H1 (cell line): ENCODE measurements at places on chromosomes 7 and 10.
A peak's percentile ranks its signal among the peaks of the same experiment; 100 is the strongest.

GRCh38 chr10:34480345-34480744, 334.8 kb downstream of the PARD3 start:
- no peak for DNase-seq

DNA sequence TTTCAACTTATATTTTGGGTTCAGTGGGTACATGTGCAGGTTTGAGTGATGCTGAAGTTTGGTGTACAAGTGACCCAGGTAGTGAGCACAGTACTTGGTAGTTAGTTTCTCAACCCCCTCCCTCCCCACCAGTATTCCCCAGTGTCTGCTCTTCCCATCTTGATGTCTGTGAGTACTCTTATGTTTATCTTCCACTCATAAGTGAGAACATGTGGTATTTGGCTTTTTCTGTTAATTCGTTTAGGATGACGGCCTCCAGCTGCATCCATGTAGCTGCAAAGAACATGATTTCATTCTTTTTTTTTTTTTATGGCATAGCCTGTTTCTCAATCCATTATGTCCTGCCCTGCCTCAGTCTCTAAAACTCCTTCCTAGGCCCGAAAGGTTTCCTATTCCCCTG, 222.1 kb downstream of the WDR37 start:
- DNase-seq = no peak

DNA sequence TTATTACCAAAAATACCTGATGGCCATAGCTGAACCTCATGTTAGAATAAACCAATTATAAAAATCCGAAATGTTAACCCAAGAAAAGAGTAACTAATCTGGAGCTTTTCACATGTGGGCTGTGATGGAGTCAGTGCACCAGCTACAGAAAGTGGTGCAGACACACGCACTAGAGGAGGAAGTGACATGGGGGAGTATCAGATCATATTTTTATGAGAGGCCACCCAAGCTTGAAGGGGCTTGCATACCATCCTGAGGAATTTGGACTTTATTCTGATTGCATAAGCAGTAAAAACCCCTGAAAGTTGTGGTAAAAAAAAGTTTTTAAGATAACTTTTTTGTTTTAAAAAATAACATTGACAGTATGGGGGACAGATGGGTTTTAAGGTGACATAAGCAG, 1148.5 kb upstream of the CELF2 start:
- DNase-seq = no peak

GRCh38 chr10:116783011-116783655, 40.8 kb upstream of the HSPA12A start:
- no peak for DNase-seq

DNA sequence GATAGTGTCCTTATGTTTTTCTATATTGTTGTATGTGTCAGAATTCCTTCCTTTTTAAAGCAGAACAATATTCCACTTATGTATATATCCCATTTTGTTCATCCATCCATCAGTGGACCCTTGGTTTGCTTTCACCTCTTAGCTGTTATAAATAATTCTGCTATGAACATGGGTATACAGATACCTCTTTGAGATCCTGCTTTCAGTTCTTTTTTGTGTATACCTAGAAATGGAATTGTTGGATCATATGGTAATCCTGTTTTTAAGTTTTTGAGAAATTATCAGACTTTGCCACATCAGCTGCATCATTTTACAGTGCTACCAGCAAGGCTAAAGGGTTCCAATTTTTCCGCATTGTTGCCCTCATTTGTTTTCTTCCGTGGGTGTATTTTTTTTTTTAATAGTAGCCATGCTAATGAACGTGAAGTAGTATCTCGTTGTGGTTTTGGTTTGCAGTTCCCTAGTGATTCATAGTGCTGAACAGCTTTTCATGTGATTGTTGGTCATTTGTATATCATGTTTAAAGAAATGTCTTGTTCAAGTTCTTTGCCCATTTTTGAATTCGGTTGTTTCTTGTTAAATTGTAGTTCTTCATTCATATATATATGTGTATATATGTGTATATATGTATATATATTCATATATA, 87.8 kb downstream of the LCOR start:
- DNase-seq = no peak

DNA sequence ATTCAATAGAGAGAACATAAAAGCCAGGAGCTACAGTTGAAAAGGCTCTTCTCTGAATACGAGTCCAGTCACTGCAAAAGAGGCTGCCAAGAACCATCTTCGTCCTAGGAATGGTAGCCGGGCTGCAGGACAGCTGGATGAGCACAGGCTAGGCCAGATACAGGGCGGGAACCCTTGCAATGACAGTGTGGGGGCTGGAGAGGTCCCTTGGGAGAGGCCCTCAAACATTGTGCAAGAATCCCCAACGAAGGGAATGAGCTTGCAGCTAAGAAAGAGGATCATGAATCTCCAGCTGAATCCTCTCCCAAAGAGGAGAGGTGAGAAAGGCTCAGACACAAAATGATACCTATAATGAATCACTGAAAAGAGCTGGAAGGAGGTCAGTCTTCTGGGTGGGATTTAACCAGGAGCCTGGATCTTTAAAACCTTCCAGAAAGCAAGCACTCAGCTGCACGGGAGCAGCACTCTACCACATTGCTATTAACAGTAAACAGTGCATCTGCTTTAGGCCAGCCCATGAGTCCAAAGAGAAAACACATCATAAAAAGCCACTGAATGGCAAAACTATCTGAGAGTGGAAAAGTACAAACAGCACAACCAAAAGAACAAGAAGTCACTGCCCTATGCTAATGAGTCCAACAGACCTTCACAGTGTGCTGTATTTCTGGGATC, 287.9 kb downstream of the TNS3 start:
- no peak for DNase-seq

- no peak for DNase-seq
Observed at GRCh38 chr10:122814493-122814892, 31.2 kb downstream of the CUZD1 start.

DNA sequence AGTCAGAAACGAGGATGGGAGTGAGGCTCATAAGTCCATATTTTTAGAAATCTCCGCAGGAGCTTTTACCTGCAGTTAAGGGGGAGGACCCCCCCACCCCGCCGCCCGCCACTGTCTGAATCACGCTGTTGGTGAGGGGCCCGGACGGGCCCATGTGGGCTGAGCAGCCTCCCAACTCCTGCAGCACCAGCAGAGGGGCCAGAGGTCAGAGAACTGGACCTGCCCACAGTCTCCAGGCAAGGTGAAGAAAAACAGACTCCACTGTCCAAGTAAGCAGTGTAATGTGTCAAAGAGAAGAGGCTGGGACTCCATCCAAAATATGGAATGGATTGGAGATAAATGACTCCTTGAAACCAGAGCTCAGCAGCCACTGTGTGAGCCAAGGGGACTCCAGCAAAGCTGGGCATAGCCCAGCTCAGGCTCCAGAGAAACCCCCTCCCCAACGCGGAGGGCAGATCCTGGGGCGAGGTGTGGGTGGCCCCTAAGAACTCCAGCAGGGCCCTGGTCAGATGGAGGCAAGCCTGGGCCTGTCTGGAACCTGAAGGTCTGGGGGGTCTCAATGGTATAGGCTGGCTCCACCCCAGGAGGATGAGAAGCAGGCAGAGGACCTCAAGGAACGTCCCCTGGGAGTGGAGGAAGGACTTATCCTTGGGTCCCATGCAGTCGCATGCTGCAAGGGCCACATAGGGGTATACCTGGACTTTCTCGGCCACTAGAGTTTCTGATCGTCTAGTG, 128.5 kb upstream of the TNS3 start:
- DNase-seq = no peak

DNA sequence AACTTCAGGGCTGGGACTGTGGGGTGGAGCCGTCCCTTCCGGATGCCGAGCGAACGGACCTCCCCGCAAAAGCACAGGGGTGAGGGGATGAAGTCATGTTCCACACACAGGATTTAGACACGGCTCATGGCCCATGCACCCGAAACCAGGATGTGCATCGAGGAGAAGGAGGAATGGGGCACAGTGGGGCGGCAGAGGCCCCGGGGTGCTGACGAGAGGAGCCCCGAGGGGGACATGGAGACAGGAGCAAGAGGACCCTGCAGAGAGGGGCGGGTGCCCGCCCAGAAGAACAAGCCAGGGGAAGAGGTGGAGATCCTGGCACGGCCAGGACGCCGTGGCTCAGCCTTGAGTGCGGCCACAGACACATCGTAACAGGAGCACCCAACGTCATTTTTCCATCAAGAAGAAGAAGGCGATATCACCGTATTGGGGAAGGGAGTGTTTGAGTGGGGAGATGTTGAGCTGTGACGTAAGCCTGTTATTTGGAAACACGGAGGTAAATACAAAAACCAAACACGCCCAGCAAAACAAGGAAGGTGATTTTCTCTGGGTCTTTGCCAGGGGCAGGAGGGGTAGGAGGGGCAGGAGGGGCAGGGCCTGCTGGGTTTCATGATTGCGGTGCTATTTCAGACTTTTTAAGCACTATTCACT, 25.3 kb upstream of the FOXL3 start:
- no peak for DNase-seq

DNA sequence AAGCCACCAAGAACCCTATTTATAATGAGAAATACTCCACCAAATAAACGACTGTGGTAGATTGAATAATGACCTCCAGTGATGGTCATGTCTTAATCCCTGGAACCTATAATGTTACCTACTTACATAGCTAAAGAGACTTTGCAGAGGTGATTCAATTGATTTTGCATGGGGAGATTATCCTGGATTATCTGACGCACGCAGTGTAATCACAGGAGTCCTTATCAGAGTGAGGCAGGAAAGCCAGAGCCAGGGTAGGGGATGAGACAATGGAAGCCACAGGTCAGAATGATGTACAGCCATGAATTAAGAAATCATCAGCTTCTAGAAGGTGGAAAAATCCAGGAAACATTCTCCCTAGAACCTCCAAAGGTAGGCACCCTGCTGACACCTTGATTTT, 286.4 kb upstream of the SP4 start:
- no peak for DNase-seq

GRCh38 chr10:116270771-116271592, 2.0 kb downstream of the GFRA1 start:
- peak; percentile 69 for DNase-seq

- no peak for DNase-seq
Observed at GRCh38 chr7:112938863-112939573, 147.6 kb downstream of the GPR85 start.

DNA sequence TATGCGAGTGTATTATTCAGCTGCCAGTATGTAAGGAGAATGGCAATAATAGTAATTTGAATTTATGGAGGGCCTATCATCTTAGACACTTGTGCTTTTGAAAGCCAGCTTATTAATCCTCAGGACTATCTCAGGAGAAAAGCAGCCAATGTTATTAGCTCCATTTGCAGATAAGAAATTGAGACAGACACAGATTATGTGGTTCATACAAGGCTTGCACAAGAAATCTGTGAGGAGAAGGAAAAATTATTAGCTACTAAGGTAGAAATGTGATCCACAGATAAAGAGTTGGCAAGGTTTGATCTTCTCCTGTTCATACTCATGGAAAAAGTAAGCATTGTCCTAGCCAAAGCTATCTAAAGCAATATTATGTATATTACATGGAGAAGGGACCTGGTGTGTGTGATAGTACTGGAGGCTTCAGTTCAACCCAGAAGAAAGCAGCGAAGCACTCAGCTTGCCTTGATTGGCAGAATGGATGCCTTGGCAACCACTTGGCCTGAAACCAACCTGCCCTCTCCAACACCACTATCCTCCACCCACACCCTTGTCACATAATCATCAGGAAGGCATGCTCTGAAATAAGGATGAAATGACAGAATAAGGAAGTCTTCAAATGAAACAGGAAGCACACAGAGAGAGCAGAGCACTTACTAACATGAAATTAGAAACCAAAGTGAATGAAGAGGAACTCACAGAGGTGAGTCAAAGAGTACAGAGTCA, 18.0 kb downstream of the MACC1 start:
- DNase-seq = no peak

DNA sequence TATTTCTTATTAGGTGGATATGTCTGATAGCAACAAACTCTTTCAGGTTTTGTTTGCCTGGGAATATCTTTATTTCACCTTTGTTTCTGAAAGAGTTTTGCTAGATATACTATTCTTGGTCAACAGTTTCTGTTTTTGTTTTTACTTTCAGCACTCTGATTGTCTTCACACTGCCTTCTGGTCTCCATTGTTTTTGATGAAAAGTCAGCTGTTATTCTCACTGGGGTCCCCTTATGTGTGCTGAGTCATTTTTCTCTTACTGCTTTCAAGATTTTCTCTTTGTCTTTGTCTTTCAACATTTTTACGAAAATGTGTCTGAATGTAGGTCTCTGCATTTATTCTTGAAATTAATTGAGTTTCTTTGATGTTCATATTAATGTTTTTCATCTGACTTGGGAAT, 15.2 kb upstream of the RASSF4 start:
- DNase-seq = no peak

- no peak for DNase-seq
Observed at GRCh38 chr10:118871244-118871865, 116.6 kb upstream of the CACUL1 start.

- DNase-seq = no peak
Observed at GRCh38 chr7:82109288-82109687, 334.3 kb downstream of the CACNA2D1 start.

DNA sequence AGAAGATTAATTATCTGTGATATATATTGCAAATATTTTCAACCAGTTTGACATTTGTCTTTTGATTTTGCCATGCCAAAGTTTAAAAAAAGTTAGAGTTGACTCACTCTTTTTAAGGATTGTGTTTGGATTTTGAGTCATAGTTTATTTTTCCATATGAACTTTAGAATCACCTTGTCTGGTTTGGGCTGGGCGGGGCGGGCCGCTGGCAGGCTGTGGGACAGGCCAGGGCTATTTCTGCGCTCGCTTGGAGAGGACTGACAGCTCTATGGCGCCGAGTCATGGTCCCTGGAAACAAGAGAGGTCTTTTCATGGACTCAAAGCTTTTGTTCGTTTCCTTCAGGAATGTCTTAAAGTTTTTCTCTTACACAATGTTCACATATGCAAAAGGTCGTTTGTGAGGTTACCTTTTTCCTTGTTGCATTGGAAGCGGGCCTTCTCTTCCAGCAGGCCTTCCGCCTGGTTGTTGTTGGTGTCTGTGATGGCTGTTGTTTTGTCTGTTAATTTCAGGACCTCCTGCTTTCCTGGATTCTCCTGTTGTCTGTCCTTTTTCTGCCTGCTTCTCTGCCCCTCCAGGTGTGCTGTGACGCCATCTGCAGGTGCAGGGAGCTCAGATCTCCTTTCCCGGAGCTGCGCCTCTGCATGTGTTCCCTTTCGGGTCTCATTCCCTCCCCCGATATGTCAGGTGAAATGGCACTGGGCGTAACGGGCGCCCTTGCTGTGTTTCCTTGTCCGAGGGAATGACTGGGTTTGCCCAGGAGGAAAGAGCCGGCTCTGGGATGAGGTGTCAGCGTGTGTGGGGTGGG, 53.8 kb downstream of the INPP5A start:
- DNase-seq = no peak

DNA sequence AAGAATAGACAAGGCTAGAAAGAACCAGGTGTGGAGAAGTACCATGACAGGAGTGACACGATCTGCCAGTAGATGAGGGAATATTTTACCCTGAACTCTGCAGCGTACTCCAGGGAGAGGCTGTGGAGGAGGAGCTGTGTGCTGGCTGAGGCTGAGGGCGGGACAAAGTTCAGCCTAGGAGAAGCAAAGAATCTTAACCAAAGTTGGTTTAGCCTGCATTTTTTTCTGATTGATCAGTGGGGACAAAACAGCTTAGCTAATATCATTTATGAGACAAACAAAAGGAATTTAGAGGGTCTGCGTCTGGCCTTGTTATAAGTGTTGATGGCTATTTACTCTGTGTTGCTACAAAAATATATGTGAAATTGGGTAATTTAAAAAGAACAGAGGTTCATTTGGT, 5.2 kb upstream of the NPSR1 start:
- no peak for DNase-seq

GRCh38 chr7:122847871-122848473, 38.3 kb downstream of the CADPS2 start:
- no peak for DNase-seq
